ENCODE measurements at places on chromosomes 6 and 20.

DNA sequence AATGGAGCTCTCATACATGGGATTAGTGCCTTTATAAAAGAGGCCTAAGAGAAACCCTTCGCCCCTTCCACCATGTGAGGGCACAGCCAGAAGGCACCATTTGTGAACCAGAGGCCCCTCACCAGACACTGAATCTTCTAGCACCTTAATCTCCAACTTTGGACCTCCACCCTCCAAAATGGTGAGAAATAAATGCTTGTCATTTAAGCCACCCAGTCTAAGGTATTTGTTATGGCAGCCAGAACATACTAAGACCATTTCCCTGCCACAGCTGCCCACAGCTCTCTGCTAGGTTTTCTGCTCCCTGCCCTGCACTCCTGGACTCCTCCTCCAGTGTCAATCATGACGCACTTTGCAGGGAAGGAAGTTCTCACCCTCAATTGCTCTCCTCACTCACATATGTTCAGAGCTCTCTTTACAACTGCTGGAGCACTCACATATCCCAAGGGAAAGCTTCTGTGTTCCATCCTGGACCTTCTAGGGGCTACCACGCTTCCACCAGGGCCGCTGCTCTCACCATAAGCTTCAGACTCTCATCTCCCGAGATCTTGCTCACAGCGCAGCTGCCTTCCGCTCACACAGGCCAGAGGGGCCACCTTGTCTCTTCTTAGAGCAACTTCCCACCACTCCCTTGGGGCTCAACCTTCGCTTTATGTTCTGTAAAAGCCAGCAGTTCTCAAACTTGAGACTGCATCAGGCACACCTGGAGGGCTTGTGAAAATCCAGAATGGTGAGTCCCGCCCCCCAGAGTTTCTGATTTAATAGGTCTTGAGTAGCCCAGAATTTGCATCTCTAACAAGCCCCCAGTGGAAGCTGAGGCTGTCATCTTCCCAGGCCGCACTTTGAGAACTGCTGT is 1.6 kb upstream of the LY86 start:
- DNase-seq, result no peak

DNA sequence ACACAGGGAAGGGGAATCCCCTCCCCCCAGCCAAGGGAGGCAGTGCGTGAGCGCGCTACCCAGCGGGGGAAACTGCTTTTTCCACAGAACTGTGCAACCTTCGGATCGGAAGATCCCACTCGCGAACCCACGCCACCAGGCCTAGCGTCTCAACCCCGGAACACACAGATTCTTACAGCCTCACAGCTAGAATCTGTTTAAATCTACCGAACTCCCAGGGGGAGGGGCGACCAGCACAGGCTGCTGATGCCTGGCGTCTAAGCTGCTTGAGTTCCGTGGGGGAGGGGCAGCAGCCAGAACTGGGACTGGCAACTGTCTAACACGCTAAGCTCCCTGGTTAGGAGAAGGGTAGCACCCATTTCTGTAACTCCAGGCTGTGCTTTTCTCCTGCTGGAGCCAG is 217.3 kb upstream of the TENT5A start:
- DNase-seq, result no peak

DNA sequence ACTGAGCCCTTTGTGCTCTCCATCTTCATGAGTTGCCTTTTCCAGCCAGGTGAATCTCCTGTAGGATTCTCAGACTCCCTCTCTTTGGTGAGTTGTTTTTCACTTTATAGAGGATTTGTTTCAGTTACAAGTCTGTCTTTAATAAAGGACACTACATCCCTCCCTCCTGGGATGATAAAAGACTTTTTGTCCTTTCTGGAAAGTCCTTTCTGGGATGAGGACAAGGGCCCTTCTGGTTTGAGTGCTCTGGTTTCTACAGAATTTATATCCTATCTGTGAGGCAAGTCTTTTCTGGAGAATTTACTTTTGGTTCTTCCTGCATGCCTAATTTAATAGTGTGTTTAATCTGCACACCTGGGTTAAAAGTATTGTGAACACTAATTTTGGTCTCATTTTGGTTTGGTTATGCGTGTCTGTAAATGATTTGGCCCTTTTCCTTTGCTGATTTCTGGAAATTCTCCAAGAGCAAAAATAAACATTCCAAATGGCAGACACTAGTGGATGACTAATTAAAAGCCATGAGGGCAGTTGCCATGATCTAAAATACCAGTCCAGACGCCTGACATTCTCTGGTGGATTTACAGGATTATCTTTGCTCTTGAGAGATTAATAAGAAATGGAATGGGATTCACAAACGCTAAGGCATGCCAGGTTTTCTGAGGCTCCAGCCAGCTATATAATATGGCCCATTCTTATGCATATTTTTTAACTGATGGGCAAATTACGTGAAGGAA is 44.8 kb downstream of the TCP11 start:
- no peak for DNase-seq

GRCh38 chr6:167791780-167792478 is 34.8 kb upstream of the AFDN start:
- DNase-seq, result no peak

GRCh38 chr6:109456111-109456583 is 575 bp upstream of the MICAL1 start:
- no peak for DNase-seq

DNA sequence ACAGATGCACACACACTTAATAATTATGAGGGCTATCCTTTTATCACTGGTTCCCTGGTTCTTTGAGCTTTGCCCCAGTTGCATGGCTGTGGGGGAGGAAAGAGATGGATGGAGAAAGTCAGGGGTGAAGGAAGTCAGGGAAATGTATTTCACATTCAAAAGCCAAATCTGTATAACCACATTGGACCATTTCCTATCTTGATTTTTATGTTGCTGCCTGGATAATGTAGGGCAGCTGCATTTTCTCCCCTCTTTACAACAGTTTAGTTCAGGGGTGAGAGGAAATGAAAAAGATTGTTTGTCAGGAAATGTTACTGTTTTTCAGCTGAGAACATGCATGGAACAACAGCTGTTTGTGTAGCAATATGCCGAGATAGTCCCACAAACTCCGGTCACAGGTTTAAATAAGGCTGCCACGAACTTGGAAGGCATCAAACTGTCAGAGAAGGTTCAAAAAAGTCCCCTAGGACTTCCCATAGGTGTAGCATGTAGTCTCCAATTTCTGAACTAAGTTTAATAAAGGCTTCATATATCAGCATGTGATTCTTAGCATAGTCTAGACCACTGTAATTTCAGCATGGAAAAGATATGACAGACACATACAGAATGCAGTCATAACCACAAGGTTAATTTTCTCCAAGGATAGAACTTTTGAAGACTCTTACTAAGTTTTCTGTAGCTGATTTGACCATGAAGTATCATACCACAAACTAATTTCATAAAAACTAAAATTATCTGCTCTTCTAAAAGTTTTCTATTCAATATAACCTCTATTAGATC is 82.1 kb upstream of the COL21A1 start:
- no peak for DNase-seq

- DNase-seq, result no peak
Observed at GRCh38 chr6:36358226-36358915, 21.7 kb upstream of the BNIP5 start.

DNA sequence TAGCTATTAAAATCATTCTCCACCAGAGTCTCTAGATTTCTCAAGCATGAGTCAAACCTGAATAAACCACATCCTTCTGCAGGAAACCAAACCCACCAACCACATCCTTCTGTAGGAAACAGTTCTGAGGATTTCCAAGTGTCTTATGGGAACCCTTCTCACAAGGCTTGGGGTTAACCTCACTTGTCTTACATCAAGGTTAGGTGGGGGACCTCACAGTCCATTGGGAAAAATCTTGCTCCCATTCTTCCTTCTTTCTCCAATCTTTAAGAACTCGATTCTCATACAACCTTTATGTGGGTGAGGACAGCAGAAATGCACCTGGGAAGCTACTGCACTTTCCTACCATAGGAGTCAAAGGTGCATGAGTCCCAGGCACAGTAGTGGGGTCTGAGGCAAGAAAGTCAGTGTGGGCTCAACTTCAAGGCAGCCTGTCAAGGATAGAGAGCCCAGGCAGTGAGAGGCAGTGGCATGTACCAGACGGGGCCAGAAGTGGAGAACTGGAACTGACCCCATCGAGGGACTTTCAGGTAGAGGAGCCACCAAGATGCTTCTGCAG is 114.5 kb downstream of the SLC22A3 start:
- DNase-seq, result no peak

- DNase-seq, result no peak
Observed at GRCh38 chr6:158669145-158670035, 19.5 kb downstream of the SYTL3 start.

GRCh38 chr6:78962448-78962847 is 95.1 kb downstream of the IRAK1BP1 start:
- no peak for DNase-seq

DNA sequence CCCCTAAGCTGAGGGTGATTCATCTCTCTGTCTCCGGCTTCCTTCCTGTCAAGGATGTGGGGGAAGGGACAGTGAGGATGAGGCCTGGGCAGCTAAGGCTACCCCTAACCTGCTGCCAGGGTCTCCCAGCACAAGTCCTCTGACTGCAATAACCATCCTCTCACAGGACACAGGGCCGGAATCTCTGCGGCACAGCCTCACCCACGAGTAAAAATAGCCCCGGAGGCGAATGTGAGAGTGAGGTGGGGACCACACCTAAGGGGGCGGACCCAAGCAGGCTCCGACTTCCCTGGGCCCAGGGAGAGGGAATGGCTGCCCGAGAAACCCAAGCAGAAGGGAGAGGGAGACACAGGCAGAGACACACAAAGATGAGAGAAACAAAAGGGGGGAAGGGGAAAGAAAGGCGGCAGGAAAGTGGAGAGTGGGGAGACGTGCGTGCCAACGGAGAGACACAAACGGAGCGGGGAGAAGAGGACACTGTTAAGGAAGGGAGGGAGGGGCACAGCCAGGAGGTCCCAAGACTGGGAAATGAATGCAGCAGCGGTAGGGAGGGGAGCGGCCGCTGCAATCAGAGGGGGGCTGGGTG is 1.4 kb downstream of the CLIC1 start:
- DNase-seq, result peak; percentile 42

DNA sequence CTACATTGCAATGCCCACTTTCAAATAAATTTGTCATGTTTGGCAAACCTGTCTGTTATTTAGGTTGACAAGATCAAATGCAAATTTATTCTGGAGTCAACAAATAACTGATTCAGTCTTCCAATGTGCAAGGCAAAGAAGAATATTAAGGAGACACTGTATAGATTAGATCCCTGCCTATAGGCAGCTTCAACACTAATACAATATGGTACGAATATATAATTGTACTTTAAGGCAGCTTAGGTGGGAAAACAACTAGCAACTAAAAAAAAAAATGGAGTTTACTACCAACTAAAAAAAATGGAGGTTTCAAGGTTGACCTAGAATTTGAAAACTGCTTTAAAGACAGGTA is 1.7 kb upstream of the PHF10 start:
- DNase-seq, result no peak

GRCh38 chr6:122322824-122323223 is 76.6 kb upstream of the HSF2 start:
- no peak for DNase-seq

DNA sequence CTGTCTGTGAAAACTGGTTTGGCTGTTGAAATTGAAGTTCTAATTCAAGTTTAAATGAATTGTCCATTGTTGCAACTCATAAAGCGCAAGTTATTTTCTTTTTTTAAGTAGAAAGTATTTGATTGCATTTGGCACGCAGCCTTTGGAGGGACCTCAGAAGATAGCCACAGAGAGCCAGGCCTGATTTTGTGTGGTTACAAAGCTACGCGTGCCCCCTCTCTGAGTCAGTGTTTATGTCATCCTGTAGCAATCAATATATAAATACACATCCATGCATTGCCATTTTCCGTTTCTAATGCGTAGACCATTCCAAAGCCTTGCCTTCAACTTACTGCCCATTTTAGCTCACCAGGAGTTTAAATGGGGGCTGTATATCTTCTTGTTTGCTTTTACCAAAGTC is 173.2 kb downstream of the TMEM242 start:
- DNase-seq, result no peak

DNA sequence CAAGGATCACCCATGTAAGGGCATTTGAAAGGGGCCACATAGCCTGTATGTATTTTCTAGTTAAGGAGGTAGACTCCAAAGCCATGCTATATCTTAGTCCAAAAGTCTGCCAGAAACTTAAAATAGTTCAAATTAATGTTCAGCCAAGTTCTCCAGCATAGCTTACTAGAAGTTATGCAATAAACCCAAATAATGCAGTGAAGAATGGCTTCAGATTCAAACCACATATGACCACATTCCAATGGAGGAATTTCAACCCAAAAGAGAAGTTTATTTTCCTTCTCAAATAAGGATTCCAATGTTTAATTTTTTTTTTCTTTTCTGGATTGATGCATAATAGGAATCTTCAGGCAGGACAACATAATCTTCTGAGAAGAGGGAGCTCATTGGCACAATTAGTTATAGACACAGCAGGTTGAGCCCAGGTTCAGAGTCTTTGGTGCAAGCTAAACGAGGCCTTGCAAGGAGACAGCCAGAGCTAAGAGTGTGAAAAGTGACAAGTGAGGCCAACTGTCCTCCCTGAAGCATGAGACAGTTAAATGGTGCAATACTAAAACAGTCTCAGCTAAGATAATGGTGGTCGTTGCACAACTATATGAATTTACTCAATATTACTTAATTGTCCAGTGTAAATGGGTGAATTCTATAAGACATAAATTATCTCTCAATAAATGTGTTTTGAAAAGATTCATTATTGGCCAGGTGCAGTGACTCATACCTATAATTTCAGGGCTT is 598.8 kb upstream of the CDH4 start:
- DNase-seq, result no peak

- no peak for DNase-seq
Observed at GRCh38 chr20:24448170-24448569, 21.3 kb upstream of the SYNDIG1 start.

DNA sequence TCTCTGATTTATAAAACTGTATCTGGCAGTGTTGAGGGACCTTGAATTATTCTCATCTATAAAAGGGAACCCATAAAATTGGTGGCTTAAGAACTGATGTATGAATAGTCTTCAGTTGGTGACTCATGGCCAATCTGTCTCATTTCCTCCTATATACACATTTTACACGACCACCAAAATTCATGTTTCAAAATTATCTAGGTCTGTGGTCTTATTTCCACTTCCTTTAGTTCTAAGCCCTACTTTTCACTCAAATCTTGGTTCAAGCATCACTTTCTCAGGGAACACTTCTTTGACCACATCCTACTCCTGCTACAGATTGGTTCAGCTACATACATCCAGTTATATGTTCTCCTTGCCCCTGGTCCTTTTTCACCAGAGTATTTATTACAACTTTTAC is 18.6 kb upstream of the ENPP1 start:
- no peak for DNase-seq

- DNase-seq, result no peak
Observed at GRCh38 chr6:13287104-13287503, 41.2 kb downstream of the TBC1D7 start.

DNA sequence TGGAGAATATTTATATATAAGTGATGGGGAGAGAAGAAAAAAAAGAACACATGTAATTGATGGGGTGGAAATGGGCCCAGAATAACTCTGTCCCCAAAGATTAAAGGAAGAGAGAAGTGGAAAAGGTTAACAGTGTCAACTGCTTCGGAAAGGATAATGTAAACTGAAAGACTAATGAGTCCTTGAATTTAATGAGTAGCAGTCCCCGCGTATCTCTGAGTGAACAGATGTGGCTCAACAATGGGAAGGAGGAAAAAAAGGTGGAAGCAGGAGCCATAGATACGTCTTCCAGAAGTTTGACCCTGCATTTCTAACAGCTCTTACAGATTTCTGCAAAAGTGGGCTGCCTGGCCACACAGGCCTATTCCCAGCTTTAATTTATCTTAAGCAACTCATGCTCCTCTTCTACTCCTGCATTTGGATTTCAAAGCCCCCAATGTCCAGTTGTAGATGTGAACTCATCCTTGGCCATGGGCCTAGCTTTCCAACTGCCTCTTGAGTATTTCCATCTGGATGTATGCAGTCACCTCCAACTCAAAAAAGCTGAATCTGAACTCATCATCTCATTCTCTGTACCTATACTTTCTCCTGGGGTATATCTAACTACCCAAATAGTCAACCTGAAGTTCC is 61.3 kb downstream of the DST start:
- DNase-seq, result no peak
